ENCODE measurements at places on chromosomes 12 and 14.

DNA sequence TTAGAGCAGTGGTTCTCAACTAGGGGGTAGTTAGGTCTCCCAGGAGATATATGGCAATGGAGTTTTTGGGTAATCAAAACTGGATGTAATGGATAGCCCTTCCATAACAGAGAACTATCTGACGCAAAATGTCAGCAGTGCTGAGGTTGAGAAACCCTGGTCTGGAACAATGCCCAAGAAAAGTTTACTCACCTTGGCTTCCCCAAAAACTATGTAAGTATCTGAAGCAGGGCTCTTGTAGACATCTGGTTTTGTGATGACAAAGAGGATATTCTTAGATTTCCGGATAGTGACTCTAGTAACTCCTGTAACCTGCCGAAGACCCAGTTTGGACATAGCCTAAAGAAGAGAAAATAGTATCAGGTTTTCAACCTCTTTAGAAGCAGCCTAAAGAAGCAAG is 11.8 kb downstream of the NACA start:
- no peak for DNase-seq

DNA sequence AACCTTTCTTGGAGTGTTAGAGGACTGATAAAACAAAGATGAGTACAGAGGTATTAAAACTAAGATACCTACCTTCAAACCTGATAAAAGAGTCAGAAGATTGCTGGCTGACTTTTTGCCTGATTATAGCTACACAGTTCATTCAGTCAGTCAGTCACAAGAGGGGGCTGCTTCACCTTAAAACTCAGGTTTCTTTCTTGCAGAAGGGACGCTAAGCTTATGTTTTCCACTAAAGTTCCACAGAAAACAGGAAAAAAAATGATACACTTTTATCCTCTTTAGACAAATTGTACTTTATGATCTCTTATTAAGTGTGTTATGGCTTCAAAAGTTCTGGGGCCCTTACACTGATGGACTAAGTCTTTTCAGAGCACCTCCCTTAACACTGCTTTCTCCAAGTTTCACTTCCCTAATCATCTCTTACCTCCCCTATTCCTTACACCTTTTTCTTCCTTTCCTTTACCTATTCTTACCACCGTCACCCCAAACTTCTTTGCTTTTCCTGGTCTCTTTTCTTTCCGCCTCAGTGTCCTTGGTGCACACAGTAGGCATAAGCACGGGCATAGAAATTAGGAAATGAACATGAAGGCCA is 448.7 kb upstream of the OR4E1 start:
- DNase-seq: peak; percentile 26

DNA sequence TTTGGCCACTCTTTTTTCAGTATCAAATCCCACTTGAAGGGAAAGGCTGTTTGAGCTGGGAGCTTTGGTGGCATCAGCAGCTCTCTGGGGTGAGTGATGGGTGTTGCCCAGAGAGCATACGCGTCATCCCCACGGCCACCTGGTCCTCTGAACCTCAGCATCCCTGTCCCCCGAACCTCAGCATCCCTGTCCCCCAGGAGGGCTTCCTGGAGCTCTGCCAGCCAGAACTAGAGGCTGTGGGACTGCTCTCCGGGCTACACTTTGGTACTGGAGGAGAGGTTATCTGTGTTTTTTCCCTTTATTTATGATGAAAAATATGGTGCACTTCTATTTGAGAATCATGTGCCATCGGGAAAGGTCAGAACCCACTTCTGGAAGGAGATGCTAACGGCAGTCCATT is 131.5 kb upstream of the RTL1 start:
- DNase-seq: no peak

DNA sequence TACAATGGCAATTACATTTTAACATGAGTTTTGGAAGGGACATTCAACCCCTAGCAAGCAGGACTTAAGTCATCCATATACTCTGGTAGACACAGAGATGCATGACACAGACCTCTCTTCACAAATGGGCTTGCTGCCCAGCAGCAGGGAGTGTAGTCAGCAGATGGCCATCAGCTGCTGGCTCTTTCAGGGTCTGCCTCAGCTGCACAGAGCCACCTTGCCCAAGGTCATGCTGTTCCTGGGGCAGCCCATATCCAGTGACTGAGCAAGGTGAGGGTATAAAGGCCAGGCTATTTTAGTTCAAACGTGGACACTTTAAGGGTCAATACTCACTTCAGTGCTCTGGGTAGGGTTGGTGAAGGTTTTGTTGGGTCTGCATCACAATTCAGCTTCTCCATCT is 58.3 kb upstream of the JDP2 start:
- no peak for DNase-seq

DNA sequence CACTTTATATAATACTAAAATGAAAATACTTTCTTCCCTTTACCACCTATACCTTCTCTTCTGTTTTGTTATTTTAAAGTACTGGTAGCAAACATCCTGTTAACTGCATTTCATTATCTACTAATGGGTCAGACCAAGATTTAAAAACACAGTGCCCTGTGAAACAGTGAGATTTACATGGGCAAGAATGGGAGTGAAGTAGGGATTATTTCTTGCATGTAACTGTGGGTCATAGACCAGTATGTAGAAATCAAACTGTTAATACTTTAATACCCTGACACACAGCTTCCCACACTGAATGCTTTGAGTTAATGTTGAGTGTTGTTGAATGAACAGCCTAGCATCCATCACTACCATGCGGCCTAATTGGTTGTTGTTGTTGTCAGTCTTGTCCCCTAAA is 61.6 kb downstream of the PLEKHA5 start:
- DNase-seq: no peak

GRCh38 chr14:105381446-105382342 is 16.6 kb upstream of the TEX22 start:
- no peak for DNase-seq

DNA sequence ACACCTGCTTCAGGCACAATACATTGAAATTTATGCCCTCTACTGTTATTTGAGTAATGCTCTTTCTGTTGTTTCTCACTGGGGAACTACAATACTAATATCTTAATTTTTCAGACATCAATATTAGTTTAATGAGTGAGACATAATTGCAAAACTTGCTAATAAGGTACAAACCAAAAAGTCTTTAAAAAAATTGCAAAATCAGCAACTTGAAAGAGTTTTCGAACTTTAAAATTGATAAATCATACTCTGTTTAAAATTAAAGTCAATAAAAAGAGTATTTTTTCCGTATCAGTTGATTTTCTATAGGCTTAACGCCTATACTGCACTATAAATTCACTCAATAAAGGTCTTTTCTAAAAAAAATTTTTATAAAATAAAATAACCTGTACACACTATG is 1735.9 kb upstream of the SEL1L start:
- DNase-seq: no peak

DNA sequence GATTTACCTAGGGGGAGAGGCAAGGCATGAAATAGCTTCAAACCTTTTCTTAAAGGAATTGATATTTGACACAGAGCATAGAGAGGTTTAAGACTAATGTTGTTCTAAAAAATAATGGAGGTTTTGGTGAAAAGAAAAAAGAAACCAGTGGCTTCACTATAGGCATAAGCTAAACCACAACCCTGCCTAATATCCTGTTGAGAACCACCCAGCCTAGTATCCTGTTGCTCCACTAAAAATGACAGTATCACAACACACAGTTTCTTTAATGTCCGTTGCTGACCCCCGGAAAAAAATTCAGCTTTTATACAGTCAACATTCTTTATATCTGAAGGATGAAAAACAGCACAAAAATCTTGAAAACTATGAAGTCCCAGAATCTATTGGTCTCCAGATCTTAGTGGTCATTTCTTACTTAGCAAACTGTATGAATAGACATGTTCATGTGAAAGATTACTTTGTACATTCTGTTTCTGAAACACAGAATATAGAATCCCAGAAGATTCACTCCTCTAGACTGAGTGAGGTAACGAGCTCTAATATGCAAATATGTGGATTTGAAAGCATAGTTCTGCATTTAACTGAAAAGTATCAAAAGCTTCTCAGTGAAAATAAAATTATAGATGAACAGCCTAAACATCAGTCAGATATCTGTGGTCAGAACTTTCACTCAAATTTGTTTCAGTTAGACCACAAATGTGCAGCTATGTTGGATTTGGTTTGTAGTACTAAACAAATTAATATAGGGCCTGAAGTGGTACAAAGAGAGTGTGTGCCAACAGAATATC is 40.5 kb downstream of the GALC start:
- DNase-seq: no peak

- DNase-seq: peak; percentile 73
Observed at GRCh38 chr12:110916295-110916875, 4.0 kb downstream of the MYL2 start.

GRCh38 chr12:87812681-87813080 is 216.5 kb downstream of the C12orf50 start:
- DNase-seq: no peak

DNA sequence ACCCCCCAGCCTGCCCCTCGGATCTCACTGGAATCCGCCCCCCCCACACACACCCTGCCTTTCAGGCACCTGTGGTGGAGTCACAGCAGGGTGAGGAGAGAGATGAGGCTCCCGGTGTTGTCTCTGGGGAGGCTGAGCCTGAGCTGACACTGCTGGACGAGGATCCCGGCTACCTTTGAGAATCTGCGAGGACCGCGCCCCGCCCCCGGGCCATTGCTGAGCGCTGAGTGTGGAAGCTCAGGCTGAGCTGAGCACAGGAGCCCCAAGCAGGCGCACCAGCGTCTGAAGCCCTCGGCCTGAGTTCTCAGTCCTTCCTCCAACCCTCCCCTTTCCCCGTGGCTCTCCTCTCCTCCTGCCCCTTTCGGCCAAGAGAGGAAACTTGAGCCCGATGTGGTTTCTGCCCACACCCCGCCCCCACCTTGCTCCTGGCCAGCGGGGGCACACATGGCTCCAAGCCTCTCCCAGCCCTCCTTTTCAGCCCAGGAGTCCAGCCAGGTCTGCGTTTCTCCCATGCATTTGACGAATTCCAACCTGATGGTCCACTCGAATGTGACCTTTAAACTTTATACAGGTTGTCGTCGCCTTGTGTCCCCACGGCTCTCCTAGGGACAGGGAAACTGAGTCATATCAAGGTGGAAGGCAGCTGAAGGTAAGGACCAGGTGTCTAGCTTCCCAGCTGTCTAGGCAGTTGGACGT is at the start of gene NFE2:
Gene NFE2, minus strand, starts transcription at position 284 of the 696 bp plus-strand sequence. CDS start 5,767 bp downstream, outside the sequence.
- DNase-seq: no peak

GRCh38 chr12:129887101-129887500 is 16.7 kb downstream of the TMEM132D start:
- no peak for DNase-seq

GRCh38 chr12:121453629-121454028 is 53.7 kb downstream of the RNF34 start:
- DNase-seq: no peak

DNA sequence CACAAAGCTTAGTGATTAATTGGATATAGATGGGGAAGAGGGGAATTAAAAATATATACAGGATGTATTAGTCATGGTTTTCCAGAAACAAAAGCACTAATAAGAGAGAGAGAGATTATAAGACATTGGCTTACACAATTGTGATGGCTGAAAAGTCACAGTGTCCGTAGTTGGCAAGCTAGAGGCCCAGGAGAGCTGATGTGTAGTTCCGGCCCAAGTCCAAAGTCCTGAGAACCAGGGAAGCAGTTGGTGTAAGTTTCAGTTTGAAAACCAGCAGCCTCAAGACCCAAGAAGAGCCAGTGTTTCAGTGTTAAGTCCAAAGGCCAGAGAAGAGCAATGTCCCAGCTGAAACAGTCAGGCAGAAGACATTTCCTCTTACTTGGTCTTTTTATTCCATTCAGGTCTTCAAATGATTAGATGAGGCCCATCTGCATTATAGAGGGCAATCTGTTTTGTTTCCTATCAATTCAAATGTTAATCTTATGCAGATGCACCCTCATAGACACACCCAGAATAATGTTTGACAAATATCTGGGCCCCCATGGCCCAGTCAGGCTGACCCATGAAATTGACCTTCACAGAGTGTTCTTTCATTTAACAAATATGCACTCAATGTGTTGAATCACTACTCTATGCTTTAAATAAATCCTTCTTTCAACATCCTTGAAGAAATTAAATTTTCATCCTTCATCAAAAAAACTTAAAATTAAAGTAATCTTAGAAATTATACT is 67.2 kb upstream of the DIO2 start:
- no peak for DNase-seq

DNA sequence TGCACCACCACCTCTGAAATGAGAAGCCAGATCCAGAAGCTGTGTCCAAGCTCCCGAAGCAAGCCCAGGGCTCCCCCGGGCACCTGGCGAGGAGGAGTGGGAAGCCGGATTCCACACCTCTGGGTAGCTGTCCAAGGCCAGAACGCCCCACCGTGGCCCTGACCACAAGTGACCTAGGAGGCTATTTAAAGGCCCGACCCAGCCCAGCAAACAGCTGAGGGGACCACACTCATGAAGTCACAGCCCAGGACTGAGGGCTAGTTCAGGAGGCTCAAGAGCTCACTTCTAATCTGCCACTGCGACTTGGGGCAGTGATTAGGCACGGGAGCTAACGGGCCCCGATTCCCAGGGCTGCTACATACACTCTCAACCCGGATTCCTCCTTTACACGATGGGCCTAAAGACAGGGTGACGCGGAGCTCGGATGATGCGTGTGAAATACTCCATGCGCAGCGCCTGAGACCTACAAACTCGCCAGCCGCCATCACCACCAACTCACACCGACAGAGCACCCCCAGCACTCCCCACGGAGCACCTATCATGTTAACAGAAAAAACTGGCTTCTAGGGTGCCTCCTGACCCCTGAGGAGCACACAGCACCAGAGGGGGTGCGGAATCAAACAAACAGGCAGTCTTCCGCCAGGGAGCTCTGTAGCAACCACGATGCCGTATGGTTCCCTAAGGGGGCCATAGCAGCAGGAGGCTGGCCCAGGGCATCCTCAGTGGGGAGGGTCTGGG is 84.0 kb upstream of the GPR68 start:
- DNase-seq: no peak
